ENCODE measurements at places on chromosomes 1 and 21.

GRCh38 chr1:3293563-3294080 is 160.8 kb upstream of the ARHGEF16 start:
- DNase-seq = no peak

DNA sequence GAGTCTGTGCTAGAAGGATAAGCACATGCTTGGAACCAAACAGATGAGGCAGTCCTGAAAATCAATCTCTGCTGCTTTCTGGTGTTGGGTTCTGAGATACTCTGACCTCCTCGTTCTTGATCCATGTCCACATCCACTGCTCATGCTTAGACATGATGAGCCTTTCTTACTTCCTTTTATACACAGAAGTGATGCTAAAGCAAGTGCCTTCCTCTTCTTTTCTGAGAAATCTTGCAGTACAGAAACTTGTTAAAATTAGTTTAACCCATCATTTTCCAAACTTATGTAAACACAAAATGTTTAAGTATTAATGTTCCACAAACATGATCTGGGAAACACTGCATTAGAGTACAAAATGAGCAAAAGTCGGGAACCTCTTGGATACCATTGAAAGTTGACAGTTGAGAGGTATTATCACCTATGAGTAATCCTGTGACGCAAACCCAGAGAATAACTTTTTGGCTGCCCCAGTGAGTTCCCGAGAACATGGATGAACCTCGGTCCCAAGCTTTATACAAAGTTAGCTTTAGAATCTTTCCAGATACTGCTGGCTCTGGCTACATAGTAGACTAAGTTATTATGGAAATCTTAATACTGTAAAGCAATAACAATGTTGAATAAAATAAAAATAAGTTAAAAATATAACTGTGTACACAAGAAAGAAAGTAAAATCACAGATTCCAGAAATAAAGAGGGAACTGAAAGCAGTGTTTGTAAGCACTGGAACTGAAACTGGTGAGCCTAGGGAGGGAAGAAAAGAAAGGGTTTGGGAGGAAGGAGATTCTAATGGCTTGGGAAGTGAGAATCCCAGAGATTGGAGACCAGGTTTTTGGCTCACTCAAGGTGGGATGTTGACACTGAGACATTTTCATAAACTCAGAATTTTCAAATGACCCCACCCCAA is 429.3 kb upstream of the RUNX1 start:
- DNase-seq = no peak

GRCh38 chr1:156797212-156797871 is 19.3 kb downstream of the SH2D2A start:
- DNase-seq = no peak

- no peak for DNase-seq
These were observed 36.6 kb downstream of the CAPZB start for GRCh38 chr1:19448491-19449439.

DNA sequence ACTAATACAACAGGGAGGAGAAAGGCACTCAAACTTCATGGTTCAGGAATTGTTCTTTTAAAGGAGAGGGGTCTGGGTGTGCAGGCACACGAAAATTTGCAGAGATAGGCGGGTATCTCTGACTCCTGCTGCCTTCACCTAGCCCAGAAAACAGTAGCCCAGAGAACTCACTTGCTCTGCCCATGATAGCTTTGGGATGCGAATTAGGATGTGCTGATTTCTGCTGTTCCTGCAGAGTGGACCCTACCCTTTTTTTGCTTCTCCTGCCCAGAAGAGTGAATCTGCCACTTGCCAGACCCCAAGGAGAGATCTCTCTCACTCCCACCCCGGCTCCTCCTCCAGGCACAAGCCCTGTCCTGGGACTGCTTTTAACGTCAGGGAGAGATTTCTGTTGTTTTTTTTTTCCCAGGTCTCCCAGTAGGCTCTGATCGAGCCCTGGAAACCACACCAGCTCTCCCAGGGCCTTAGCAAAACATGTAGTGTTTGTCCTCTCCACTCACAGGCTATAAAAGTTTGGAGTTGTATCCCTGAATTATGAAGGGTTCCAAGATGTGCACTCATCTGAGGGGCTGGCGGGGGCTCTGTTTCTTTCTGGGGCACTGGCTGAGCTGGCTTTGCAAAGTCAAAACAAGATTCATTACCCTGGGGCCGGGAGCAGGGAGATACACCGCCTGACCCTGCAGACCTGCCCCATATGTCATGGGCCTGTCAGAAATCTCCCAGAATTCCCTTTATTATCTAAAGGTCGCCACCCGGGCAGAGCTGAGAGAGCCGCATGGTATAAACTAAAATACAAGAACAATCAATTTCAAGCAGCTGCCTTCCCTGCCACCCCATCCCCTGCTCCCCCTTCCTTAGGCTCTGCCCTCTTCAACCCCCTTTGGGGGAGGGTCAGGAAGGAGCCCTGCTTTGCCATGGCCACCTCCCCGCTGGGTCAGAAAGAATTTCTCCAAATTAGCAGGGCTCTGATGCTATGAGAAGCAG is 17.9 kb downstream of the PLXNA2 start:
- DNase-seq = no peak

DNA sequence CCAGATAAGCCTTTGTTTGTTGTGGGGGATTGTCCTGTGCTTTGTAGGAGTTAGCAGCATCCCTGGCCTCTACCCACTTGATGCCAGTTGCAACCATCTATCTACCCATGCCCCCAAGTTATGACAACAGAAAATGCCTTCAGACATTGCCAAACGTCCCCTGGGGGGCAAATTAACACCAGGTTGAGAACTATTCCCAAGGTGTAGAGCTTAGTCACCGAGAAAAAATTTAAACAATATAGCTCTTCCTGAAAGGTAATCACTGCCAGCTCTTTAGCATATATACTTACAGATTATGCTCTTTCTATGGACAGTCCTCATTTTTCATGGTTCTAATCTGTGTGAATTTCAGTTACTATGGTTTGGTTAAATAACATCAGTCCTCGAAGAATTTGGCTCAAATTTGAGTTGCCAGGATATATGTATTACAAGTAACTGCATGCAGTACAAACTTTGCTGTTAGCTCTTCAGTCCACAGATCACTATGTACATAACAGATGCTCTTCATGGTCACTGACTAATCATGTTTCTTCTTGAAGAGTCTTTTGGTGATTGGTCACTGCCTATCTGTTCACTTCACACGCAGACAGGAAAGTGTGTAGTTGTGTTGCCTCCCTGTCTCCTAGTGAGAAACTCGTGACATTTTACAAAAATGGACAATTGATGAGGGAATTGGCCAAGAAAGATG is 25.2 kb downstream of the MAPKAPK2 start:
- no peak for DNase-seq

DNA sequence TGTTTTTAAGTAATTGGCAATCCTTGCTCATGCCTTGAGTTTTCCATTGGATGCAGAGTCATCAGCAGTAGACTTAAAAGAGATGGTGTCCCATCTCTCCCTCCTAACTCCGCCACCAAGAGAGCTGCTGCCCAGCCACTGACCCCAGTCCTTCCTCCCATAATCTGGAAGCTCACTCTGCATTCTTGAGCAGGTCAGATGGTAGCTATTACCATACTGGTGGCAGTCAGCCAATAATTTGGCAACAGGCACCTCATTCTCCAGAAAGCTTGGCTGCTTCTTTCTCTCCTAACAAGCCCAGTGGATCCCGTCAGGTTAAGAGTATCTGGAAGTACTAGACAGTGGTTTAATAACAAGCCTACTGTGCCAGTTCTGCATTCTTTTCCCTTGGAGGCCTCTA is 272.1 kb downstream of the ZNF648 start:
- no peak for DNase-seq

- no peak for DNase-seq
These were observed 65.2 kb downstream of the ATP5PO start for GRCh38 chr21:33850401-33850800.

DNA sequence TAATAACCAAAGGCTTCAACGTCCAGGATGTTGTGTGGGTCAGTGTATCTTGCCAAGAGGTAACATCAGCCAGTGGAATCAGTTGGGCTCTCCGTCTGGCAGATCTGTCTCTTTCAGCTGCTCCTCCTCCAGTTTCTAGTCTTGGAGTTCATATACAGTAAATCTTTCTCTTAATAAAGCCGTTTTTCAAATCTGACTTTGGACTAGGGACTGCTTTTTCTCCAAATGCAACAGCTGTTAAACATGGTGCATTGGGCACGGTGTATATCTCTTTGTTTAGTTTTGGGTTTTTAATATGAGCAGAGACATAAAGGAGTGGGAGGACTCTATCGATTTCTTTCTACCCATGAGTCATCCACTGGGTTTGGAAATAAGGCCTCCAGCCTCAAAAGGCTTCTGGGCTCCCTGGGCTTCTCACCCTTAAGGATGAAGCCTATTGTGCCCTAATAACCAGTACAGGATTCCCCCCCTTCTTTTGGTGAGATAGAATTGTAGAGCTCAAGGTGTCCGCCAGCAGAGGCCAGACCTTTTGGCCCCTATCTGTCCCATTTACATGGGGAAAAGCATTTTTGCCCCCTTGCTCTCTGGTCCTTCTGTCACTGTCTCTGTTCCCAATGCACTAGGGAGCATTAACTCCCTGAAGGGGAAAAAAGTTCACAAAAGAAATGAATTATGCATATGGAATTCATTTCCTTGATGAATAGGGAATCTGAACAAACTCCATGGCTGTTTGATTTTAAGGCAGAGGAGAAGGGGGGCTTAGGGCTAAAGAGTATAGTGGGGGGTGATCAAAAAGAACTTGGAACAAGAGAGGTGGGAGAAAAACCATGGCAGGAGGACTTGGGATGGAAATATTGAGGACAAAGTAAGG is 86.0 kb downstream of the PBX1 start:
- DNase-seq = no peak

- DNase-seq = no peak
These were observed 152.3 kb downstream of the NR5A2 start for GRCh38 chr1:200179781-200180160.

- DNase-seq = no peak
These were observed 44.7 kb downstream of the NAV1 start for GRCh38 chr1:201583663-201584062.

GRCh38 chr1:3822421-3822820 is 26.1 kb upstream of the LRRC47 start:
- DNase-seq = no peak

DNA sequence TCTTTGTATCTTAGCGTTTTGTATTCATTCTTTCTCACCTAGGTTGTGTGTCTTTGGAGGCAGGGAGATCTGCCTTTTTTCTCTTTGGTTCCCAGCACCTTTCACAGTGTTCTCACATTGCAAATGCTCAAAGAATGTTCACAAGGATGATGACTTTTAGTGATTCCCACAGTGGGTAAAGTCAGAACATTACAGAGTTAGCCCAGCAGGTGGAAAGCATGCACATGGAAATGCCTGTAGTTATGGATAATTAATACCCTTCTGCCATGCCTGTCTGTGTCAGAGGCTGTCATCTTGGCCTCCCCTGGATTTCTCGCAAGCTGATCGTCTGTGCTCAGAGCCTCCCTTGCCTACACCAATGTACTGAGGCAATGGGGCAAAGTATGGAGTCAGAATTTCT is 458.9 kb downstream of the LMO4 start:
- DNase-seq = no peak

- no peak for DNase-seq
These were observed 115.0 kb downstream of the RERE start for GRCh38 chr1:8702472-8702849.

DNA sequence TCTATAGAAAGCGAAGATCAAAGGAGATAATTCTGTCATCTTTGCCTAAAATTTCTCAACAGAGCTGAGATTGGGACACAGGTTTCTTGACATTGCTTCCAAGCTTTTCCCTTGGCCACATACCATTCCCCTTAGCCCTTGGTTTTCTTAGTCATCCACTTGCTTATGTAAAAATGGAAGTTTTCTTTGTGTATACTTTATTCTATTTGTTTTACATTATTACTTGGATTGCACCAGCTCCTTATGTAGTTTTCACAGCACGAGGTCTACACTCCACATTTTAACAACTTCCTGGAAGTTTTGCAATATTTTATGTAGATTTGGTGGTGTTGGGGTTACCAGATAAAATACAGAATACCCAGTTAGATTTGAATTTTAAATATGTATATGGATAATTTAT is 129.8 kb downstream of the PLA2G4A start:
- DNase-seq = no peak

DNA sequence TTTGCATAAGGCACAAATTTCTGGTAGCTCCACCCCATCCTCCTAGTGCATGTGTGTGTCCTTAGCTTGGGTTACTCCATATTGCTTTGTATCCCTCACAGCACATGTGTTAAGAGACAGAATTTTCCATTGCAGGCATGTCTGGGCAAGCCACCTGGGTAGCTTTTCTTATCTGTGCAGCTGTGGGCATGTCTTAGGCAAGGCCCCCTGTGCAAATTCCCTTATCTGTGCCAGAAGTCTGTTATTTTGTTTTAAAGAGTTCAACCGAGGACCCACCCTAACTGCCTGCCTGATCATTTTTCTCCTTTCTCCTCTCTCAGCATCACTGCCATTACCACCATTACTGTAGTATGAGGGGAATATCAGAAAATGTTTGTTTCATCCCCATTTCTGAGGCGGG is 131.9 kb downstream of the CYYR1 start:
- DNase-seq = no peak

GRCh38 chr1:151197863-151198253 is 494 bp upstream of the PIP5K1A start:
- DNase-seq = no peak

- DNase-seq = no peak
These were observed 1.8 kb downstream of the WNT3A start for GRCh38 chr1:228008391-228009115.

DNA sequence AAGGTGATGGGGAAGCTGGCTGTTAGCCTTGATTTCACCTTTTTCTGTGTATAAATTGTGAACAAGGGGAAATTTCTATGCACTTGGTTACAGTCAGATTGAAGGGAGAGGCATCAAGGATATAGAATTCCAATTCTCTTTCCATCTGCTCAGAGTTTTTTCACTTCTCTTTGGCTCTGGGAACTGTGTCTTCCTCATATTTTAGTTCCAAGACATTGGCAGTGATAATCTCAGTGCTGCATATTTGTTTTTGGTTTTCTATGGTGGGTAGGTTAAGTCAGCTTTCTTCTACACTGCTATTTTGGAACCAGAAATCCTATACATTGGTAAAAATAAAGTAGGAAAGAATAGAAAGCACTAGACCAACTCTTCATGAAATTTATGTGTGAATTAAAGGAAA is 569.6 kb upstream of the CXADR start:
- no peak for DNase-seq

DNA sequence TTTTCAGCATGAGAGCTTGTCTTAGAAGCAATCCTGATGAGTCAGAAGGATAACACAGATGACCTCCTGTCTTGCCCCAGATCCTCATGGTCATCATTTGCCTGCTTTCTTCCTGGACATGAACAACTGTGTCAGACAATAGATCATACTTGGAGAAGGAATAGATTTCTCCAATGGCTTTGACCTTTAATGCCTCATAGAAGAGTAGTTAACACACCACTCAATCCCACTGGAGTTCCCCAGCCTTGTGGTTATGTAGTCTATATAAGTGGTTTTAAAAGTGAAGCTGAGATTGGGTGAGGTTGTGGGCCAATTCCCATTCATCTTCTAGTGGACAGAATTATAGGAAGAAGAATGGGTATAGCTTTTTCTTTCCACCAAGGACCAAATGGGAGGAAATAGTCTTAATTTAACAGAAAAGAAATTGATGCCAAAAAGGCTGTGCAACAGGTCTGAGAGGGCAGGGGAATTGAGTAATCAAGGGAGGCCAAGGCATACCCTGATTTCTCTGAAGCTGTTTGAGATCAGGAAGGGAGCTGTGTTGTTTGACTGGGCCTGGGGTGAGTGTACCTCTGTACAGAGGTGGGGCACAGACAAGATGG is 14.4 kb downstream of the PRCC start:
- DNase-seq = no peak
